ENCODE measurements at places on chromosomes 7 and 10.

DNA sequence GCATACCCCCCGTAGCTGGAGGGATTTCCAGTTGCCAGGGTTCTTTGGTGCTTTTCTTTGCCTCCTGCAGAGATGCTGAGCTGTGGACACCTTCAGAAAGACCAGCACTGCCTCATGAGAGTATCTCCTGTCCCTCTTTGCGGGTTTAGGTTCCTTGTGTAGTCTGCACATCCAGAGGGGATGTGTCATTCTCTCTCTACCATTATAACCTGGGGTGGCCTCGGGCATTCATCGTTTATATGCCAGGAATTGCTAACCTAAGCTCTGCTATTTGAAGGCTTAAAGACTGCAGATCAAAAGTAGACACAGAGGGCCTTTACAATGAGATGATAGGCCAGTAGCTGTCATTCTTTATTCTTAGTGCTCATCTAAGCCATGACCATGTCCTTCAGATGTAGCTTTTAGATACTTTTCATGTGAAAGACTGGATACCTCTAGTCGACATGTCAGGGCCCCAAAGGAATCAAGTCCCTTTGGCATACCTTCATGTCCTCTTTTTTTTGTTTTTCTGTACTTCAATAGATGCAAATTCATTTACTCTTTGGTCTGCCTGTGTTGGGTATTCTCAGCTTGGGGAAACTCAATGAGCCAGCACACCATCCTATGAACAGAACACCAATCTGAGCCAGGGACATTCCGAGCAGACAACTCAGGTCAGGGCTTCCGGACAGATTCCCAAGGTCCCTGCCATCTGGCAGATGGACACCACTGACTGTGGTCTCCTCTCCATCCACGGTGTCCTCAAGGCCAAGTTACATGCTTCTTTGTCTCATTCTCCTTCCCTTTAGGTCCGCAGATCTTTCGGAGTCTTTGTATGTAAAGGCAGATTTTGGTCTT lies 129.3 kb downstream of the NRF1 start:
- DNase-seq: no peak

DNA sequence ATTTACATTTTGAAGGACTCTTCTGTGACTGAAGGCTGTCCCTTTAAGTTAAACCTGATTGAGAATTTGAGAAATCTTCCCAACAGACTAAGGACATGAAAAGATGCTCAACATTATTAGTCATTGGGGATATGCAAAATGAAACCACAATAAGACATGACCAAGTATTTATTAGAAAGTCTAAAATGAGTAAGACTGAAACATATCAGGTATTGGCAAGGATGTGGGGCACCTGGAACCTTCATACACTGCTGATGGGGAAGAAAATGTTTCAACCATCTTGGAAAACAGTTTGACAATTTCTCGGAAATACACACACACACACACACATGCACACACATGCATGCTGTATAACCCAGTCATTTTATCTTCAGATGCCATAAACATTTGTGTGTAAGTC lies 132.1 kb upstream of the CDK6 start:
- no peak for DNase-seq

DNA sequence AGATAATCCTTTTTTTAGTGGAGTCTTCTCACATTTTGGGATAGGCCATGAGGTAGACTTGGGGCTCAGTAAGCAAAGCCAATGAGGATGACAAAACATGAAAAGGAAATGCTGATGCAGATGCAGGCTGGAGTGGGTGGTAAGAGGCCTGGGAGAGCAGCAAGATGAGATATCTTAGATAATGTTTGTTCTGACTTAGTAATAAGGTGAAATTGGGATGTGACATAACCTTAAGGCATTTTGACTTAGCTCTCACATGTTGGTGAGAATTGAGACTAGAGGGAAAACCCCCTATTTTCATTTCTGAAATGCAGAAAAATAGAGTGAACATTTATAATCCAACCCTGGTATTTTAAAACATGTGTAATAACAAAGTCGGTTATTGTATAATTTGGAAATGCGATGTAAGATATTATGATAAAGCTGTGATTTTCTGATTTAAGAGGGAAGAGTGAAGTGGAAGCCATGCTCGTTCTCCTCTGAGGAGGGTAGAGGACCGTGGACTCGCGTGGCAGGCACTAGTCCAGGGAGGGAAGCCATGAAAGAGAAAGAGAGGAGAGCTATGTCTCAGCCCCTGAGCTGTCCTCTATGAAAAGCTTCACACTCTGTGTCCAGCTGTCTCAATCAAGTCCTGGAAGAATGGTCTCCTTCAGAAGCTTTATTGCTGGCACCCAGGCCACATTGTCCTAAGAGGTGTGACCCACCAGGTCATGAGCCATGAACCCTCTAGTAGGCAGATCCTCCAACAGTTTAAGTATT lies 57.3 kb downstream of the ST7 start:
- DNase-seq: no peak

DNA sequence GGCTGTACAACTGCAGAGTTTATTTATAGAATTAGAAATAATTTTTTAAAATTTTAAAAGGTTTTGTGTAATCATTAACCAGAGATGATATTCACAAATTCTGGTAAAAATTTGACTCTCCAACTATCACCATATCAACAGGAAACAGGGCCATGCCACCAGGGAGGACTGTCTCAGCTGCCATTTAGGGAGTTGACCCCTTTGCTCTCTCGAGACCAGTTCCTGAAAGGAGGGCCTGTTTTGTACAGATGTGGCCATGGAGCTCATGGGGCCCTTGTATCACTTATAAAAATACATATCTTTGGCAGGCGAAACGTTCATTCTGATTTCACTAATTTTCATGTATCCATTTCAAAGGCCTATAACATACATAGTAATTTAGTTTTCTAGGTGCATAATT lies 20.3 kb downstream of the H2AZ2 start:
- no peak for DNase-seq

- peak; percentile 76 for DNase-seq
Measured at GRCh38 chr7:5646846-5647245, 134.6 kb downstream of the RNF216 start.

- no peak for DNase-seq
Measured at GRCh38 chr10:11581213-11581612, 30.2 kb downstream of the USP6NL start.

- DNase-seq: peak; percentile 73
Measured at GRCh38 chr10:104406715-104407650, 53.4 kb downstream of the CFAP58 start.

DNA sequence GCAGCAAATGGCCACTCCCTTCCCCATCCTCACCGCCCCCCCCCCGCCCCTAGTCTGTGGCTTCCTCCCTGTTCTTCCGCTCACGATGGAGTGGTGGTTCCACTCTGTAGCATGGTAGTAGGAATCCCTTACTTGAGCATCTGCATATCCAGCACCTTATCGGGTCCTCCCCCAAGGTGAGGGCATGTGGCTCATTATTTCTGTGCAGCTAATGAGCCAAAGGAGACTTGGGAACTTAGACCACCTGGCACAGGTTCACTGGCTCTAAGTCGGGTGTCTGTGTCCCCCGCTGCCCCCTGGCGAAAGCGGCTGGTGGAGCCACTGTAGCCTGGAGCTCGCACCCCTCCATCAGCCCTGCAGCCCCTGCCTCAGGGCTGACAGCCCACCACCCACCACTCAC lies 22.8 kb upstream of the GPR26 start:
- DNase-seq: no peak

DNA sequence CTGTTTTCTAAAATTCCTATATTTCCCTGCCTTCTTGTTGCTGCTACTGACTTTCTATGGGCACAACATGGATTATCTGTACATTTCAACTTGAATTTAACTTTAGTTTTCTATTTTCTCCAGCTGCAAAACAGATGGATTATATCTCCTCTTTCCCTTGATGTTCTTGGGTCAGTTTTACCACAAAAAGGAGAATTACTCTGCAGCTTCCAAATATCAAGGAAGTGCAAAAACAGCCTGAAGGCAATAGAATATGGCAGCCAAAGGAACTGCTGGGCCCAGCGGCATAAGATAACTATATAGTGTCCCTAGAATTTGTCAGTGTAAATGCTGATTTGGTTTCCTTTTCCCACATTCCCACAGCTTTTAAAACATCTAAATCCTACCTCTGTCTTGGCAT lies 29.1 kb downstream of the CPED1 start:
- DNase-seq: no peak

GRCh38 chr10:14812271-14812670 lies 25.6 kb downstream of the CDNF start:
- no peak for DNase-seq

DNA sequence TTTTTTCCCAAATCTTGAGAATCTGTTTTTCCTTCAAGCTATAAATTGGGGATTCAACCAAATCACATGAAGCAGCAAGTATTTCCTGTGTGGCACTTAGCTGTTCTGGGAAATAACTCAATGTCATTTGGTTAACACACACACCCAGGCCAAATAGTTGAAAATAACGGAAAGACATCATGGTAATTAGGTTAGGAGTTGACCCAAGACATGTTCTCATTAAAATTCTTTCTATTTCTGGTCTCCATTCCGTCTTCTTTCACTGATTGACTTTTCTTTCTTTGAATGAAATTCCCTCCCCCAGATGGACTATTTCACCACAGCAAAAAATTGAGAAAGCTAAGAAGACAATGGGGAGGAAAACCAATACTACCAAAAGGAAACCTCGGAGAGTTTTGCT lies 30.5 kb downstream of the NRP1 start:
- no peak for DNase-seq

- DNase-seq: no peak
Measured at GRCh38 chr7:133167300-133167699, 85.4 kb upstream of the CHCHD3 start.

- no peak for DNase-seq
Measured at GRCh38 chr10:114282526-114282925, 43.5 kb downstream of the VWA2 start.

- DNase-seq: no peak
Measured at GRCh38 chr7:141675436-141676215, 26.3 kb downstream of the DENND11 start.

DNA sequence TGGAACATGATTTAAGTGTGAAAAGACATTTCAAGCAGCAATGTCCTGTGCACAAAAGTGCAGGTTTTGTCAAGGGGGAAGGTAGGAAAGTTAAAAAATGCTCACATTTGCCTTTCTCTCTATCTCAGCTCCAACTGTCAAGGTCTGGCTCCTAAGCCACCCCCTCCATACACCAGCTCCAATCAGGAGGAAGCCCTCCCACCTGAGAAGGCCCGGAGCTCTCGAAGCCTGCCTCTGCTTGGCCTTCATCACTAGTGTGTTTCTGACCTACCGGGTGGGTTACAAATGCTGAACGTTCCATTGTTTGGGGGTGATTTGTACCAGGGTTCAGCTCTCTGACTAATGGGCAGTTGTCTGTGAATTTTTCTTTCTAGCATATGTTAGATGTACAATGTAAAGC lies 14.2 kb downstream of the CRHR2 start:
- no peak for DNase-seq

DNA sequence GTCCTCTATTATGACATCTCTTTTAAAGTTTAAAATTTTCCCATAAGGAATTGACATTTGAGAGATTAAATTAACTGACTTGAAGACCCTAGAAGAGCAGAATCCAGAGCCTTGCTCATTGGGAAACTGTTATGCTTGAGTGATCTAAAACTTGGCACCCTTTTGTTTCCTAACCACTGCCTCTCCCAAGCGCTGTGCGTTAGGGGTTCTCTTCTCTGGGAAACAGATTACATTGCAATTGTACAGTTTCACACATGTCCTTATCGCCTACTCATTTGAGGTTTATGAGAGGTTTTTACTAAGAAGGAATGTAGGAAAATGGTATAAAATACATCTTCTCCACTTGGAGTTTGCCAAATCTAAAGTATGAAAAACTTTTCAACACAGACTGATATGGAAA lies 126.8 kb upstream of the AMPH start:
- no peak for DNase-seq

- no peak for DNase-seq
Measured at GRCh38 chr10:60338786-60339185, 50.9 kb downstream of the ANK3 start.

GRCh38 chr10:90222372-90222771 lies 521.0 kb downstream of the KIF20B start:
- DNase-seq: peak; percentile 83

DNA sequence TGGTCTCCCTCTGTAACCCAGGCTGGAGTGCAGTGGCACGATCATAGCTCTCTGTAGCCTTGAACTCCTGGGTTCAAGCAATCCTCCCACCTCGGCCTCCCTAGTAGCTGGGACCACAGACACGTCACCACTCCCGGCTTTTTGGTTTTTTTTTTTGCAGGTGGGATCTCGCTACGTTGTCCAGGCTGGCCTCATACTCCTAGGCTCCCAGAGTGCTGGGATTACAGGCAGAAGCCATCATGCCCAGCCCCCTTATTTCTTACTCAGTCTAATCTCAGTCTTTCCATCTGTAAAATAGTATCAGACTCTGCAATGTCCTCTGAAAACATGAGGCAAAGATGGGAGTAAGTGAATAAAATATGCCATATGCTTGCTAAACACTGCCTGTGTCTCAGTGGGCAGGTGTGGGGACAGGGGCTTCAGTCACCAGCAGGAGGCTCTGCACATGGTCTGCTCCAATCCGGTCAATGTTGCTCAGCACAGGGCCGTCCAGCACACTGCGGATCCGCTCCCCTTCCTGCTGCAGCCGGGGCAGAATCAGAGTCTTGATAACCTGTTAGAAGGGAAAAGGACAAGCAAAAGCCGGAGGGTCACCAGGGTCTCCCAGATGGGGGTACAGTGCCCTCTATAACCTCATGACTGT lies 8.2 kb downstream of the AP4M1 start:
- no peak for DNase-seq

- no peak for DNase-seq
Measured at GRCh38 chr10:69891057-69891617, 89.4 kb downstream of the COL13A1 start.

GRCh38 chr10:102669206-102670064 lies 25.2 kb downstream of the TRIM8 start:
- DNase-seq: peak; percentile 80

DNA sequence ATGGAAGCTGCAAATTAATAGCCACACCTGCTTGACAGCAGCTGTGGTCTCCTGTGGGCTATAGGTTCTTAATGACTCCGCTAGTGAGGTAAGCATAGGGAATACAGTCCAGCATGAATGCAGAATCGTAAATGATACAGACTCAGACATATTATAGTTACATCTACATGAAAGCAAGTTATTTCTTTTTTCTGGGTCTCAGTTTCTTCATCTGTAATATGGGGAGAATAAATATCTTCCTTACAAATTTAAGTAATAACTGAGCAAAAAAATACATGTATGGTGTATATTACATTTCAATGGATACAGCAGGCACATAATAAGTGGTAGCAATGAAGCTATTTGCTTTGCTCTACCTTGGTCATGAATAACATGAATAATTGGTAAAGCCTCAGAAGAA lies 245.9 kb upstream of the RHOBTB1 start:
- DNase-seq: no peak

GRCh38 chr10:93154531-93154930 lies 80.8 kb downstream of the CYP26A1 start:
- no peak for DNase-seq

GRCh38 chr7:16933296-16934279 lies 51.8 kb upstream of the AGR3 start:
- no peak for DNase-seq

GRCh38 chr10:29517352-29517923 lies 117.3 kb downstream of the SVIL start:
- DNase-seq: peak; percentile 70

DNA sequence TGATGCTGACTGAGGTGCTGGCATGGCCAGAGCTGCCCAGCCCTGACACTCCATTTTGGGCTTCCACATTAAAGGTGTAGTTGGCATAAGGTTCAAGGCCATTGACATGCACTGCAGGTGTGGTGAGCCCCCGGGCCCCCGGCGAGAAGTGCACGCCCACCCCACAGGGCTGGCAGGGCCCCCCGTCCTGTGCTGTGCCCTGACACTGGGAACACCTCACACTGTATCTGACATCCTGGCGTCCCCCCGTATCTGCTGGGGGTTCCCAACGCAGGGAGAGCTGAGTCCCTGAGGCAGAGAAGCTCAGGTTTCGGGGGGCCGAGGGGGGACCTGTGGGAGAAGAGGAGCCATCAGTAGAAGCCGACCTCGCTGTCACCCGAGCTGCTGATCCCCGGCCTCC lies 10.0 kb downstream of the EPHA1 start:
- DNase-seq: no peak

Measured in foreskin fibroblast (primary cell).